SJSA1 (cell line): ENCODE measurements at places on chromosomes 11 and 22.

DNA sequence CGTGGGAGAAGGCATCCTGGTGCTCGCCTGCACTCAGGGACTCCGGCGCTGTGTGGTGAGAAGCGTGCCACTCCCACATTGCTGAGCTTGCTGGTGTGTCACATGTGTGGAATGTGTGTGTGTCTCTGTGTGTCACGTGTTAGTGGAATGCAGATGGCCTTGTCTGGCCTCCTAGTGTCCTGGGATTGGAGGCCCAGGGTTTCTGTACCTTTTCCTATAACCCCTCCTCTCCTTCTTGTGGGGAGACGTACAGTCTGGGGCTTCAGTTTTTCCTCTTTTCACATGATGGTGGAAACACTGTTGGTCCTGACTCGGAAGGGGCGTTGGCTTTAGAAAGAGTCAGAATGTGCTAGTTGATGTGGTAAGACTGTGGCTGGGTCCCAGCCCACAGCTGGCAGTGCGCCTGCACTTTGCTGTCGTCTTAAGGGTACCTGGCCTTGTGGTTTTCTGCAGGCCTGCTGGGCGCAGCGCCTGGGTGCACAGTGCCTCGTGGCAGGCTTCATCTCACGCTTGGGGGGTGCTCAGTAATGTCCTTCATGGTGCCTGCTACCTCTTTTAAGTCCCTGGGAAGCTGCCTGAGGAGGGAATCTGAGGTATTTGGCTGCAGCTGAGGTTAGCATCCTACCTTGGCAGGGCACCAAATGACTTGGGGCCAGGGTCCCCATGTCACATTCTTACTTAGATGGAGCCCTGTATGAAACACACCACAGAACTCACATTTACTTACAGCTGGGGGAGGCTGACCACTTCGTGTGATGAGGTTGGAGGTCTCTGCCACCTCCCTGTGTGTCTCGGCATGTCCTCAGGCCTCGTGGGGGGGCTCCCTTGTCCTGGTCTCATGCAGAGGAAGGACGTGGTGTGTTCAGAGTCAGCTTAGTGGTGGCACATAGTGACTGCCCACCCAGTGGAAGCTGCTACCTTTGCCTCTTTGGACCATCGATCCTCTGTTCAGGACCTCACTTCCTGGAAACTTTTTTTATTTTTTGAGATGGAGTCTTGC, 61.9 kb downstream of the MED15 start:
- peak; percentile 88 for DNase-seq

DNA sequence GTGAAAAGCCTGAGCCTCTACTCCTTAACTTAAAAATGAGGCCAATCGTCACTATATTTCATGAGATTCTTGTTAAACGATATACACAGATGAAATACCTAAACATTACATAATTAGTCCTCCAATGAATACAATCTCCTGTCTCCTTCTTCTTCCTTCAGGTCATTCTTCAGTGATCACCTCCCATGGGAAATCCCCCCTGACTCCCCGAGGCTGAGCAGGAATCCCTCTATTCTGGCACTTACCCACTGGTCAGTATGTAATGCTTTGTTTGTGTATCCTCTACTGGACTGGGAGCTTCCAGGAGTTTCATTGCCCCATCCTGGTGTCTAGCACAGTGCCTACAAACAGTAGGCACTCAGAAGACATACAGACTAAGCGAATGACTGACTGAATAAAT, 52.3 kb downstream of the RAB38 start:
- DNase-seq: no peak

DNA sequence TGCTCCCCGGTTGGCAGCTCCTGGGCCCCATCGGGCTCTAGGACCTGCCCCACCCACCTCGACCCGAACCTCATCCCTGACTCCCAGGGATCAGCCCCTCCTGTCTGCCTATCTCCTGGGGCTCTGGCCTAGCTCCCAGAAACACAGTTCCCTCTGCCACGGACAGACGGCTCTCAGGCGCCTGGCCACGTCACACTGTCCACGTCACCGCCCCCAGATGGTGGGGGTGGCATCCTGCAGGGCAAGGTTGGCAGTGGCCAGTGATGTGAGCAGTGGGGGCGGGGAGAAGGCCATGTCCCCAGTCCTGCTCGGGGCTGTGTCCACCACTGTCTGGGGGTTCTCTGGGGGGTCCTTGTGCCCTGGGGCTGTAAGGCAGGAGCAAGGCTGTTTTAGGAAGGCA, 29.2 kb downstream of the SYT7 start:
- DNase-seq: peak; percentile 31

DNA sequence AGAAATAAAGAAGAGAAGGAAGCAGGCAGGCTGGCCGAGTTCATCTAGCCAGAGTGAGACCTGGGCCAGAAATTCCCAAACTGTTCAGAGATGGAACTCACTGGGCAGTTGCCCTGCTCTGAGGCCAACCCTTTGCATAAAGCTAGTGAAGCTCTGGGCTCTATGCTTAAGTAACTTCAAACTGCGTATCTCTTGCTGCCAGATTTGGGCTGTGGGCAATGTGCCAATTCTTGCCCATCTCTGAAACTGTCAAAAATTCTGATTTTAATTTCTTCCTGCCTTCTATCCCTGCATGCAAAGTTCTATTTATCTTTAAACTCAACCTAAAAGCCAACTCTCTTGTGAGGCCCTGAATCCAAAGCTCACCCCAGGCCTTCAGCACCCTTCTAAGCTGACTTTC, 36.2 kb upstream of the HEPHL1 start:
- no peak for DNase-seq

GRCh38 chr11:5266609-5267008, 3.1 kb downstream of the HBE1 start:
- no peak for DNase-seq

DNA sequence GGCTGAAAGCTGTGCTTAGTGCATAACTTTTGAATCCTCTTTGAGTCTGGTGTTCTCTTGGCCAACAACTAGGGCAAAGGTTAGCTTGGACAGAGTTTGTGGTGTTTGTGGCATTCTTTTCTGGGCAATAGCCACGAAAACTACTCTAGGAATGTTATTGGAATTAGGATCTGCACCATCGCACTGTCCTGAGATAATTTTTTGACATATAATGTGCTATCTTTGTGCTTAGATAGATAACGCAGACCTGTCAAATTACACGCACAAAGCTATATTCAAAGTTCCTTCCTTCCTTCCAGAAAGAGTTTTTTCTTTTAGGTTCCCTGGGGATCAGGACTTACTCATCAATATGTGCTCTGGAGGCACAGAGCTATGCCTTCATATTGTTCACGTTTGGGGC, 166.8 kb upstream of the MTMR2 start:
- DNase-seq: peak; percentile 48

DNA sequence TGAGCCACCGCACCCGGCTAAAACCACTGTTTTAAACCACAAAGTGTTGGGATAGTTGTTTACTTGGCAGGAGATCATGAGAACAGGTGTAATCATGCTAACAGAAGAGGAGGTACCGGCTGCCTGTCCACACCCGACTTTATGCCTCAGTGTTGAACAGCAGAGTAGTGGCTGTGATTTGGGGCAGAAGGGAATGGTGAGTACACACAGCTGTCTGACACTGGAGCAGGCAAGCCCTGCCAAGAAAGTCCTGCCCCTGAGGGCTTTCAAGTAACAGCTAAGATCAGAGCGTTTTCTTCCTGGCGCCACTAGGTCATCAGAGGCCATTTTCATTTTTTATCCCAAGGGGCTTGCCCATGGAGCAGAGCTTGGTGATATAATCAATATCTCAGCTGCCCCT, 8.1 kb downstream of the CDKN1C start:
- no peak for DNase-seq

DNA sequence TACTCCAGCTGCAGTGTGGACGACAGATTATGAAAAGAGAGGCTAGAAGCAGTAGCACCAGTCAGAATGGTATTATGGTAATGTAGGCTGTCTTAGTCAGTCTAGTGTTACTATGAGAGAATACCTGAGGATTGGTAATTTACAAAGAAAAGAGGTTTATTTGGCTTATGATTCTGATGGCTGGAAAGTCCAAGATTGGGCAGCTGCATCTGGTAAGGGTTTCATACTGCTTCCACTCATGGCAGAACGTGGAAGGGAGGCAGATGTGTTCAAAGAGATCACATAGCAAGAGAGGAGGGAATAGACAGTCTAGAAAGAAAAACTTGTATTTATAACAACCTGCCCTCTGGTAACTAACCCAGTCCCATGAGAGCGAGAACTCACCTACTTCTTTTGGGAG, 77.3 kb upstream of the NAV2 start:
- no peak for DNase-seq

- no peak for DNase-seq
Measured at GRCh38 chr11:47302853-47303252, 32.9 kb downstream of the MADD start.
